Left colon (tissue), 2 donors: ENCODE measurements at places on chromosomes 6 and 20. TPM values are rescaled to one million over a fixed set of nuclear protein-coding genes. Genes with fewer than 3 reads are reported as not detected.
A peak's percentile ranks its signal among the peaks of the same experiment; 100 is the strongest.

- DNase-seq, result no peak
Observed at GRCh38 chr6:25341923-25342619, 62.9 kb downstream of the CARMIL1 start.

DNA sequence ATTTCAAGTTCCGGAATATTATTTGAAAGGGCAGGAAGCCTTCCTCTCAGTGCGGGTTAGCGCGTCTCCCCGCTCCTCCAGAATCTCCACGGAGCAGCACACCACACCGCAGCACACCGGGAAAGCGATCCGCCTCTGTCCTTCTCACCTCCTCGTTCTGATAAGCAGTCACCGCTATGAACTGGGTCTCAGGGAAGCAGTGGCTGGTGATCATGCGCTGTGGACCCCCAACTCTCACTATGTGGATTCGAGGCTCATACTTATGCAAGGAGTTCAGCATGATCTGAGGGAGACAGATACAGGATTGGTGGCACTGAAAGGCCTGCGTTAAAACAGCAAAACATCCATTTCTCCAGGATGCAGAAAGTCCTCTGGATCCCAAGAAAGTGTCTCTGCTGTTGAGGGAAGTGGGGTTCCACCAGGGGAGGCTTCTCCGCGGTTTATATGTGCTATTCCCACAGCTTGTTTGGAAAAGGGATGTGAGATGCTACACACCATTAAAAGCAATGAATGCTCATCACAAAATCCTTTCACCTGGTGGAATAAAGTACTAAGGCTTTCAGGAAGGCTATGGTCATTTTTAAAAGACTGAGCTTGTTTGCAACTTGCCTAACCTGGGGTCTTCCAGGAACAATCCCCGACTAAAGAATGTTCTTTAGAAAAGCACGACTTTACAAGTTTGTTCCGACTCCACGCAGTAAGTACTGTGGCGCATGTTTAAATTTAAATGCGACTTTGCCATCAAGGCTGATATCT lies 1.9 kb downstream of the TBXT start:
- no peak for DNase-seq

GRCh38 chr20:37257988-37258387 lies 3.6 kb downstream of the GHRH start:
- DNase-seq, result no peak

- no peak for DNase-seq
Observed at GRCh38 chr20:20638878-20639277, 73.6 kb downstream of the RALGAPA2 start.

DNA sequence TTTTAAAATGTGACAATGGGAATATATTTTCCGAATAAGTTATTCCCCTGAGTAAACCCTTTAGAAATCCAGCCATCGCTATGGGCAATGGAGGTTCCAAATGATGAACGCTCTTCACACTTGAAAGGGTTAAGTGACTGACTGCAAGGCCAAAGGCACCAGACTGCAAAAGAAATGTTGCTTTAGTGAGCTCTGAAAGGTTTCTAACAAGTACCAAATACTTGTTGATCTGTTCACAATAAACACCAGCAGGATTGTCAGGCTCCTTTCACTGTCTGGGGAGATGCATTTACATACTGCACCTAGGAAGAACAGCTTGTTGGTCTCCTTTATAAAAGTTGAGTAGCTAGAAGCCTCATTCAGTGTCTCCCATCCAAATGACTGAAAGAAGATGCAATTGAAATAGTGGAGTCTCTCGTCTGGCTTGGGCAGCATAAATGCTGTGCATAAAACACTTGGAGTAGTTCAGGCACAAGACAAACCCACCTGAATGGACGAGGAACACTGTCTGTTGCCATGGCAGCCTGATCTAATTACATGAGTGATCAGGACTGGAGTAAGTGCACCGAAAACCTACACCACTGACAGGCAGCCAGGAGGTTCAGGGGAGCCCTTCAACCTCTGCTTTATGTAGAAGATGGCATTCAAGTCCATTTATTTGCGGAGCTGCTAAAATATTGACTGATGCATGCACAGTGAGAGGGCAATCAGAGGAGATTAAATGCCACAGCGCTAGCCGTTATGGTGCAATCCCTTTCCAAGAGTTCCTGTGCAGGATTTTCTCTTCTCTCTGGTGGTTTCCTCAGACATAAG lies 2.9 kb downstream of the ATXN1 start:
- peak; percentile 24 for DNase-seq

- no peak for DNase-seq
Observed at GRCh38 chr6:68976260-68976659, 341.2 kb downstream of the ADGRB3 start.

GRCh38 chr6:147298461-147298860 lies 94.2 kb downstream of the STXBP5 start:
- DNase-seq, result no peak

ZHX3 gene
- total RNA-seq, result 35.3 TPM
